Fibroblast of mammary gland (primary cell): ENCODE measurements at places on chromosomes 1 and 21.

DNA sequence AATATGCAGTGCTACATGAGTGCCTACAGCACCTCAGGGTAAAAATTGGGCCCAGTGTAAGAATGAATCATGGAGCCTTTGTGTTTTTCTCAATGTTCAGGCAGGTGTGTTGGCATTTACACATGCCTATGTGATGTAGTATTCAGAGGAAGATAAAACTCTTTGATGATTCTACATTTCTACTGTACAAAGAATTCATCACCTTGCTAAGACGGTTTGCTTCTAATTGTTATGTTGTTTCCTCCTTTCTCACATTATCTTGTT lies 867.3 kb downstream of the TTLL7 start:
- DNase-seq, result no peak

DNA sequence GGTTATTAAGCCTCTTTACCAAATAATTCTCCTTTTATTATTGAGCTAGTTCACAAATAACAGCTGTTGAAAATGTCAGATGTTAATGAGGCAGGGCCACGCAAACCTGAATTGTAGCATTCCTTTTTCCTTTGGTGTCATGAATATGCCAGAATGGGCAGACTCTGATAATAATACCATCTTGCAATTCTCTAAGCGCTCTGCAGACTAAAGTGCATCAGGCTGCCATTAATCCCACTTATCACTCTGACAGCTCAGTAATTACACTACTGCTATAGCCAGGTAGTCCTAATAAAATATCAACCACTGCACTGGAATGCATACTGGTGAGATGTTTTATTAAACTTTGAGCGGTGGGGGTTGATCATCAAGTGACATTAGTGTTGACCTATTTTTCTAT lies 177.7 kb downstream of the DPYD start:
- DNase-seq, result no peak

DNA sequence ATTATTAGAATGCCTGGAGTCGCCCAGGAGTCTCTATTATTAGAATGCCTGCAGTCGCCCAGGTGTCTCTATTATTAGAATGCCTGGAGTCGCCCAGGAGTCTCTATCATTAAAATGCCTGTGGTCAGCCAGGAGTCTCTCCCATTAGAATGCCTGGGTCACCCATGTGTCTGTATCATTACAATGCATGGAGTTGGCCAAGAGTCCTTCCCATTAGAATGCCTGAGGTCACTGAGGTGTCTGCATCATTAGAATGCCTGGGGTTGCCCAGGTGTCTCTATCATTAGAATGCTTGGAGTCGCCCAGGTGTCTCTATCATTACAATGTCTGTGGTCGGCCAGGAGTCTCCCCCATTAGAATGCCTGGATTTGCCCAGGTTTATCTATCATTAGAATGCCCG lies 66.9 kb downstream of the RNF187 start:
- no peak for DNase-seq

DNA sequence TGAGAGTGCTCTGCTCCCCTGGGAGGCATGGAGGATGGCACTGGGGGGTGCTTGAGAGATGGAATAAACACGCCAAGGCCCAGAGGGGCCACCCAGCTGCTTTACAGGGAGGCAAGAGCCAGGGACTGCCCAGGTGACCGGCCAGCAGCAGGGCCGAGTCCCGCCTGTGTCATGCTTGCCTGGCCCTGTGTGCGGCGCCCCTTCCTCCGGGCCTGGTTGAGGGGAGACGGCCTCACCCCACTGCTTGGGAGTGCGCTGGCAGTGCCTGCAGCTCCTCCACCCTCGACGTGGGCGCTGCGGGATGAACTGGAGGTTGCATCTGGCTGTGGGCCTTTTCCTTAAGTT lies 33.1 kb upstream of the COL6A2 start:
- DNase-seq, result no peak

- no peak for DNase-seq
Measured at GRCh38 chr1:119655154-119655553, 7.1 kb upstream of the ZNF697 start.

DNA sequence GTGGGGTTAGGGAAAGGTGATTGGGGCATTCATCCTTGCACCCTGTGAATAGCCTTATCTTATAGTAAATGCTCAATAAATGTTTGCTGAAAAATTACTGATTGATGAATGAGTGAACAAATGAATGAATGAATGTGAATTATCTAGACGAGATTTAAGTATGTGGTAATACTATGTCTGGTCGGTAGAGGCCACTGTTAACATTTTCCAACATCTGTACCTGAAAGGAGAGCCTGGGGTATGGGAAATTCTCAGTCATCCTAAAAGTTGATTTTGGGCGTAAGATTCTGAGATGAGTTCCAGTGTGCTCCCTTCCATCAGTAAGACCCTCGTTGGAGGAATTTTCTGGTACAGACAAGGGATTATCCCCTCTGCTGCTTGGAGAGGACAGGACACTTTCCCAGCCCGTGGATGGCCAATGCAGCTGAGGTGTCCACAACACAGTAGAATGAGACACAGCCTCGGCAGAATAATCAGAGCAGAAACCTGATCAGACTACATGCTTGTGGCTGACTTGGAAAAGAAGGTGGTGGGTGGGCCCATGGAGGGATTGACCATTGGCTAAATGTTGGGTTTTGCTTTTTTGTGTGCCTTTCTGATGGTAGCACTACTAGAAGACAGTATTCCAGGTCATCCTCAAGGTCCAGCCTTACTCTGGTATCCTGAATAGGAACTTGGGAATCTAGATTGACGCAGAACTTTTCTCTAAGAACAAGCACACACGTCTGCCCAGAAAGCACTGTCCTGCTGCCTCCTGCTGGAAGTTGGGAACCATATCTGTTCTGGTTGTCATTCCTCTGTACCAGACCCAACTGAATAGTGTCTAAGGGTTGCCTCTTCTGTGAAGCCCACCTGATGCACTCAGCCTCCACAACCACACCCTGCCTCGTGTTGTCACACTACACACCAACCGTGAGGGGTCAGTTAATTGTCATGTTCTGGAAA lies 262.0 kb downstream of the TNR start:
- peak; percentile 21 for DNase-seq

- no peak for DNase-seq
Measured at GRCh38 chr21:29649406-29649814, 290.4 kb downstream of the GRIK1 start.

- no peak for DNase-seq
Measured at GRCh38 chr1:77987919-77988318, 9.0 kb upstream of the FUBP1 start.

DNA sequence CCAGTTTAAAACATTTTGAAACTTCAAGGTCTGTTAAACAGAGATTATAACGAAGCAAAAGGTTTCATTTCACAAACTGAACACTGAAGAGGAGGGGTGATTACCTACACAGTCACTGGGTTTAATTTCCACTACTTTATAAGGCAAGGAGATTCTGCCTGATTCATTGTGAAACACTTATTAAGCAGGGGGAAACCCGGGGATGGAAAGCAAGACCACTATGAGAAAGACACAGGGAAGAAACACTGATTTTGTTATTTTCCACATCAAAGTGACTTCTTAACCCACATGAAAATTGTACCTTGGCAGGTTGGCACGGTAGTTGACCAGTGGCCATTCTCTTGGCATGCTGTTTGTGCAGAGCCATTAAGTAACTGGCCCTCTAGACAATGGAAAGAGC lies 8.1 kb upstream of the F5 start:
- no peak for DNase-seq

GRCh38 chr1:201346337-201346939 lies 31.0 kb downstream of the TNNT2 start:
- peak; percentile 61 for DNase-seq

GRCh38 chr1:27349784-27350662 lies 8.2 kb downstream of the SYTL1 start:
- peak; percentile 66 for DNase-seq
